ENCODE measurements at places on chromosomes 7 and 10.

DNA sequence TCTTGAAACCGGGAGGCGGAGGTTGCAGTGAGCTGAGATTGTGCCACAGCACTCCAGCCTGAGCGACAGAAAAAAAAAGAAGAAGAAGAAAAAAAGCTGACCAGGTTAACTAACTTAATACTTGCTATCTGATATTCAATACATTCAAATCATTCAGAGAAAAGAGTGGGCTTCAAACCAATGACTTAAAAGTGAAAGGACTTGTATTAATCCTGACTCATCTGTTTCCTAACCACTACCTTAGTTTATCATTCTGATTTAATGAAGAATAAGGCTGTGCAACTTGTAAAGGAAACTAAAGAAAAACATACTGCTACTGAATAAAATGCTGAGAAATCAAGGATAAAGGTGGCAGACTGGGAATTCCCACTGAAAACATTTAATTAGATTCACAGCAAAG lies 128.4 kb downstream of the NRBF2 start:
- DNase-seq: no peak
- no peaks in the 10 kb centered on the region for H3K36me3 ChIP-seq
- no peaks in the 10 kb centered on the region for H3K27me3 ChIP-seq
- H3K4me3 ChIP-seq: no peak overlapping the region
- no peak overlapping the region for H3K27ac ChIP-seq
- no peaks in the 10 kb centered on the region for H3K4me1 ChIP-seq

GRCh38 chr10:58511765-58512490 lies 744 bp upstream of the BICC1 start:
- H3K27me3 ChIP-seq: peaks cover 7% of the 10 kb centered on the region
- H3K4me3 ChIP-seq: no peak overlapping the region
- H3K27ac ChIP-seq: no peak overlapping the region
- H3K36me3 ChIP-seq: no peaks in the 10 kb centered on the region

DNA sequence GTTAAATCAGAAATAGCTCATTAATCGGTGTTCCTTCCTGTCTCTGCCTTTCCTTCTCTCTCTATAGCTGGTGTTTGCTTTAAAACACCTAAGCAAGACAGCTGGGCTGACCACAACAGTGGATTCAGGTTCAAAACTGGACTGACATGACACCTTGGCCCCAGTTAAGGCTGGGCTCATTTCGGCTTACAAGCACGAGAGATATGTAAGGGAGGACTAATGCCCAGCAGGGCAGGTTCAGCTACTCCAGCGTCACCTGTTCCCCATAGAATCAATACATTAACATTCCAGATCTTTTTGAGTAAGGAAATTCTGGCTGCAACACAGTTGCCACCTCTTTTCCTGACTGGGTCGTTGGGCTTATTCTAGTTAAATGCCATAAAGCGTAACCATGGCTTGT lies 323.0 kb upstream of the AOAH start:
- no peaks in the 10 kb centered on the region for H3K36me3 ChIP-seq
- no peaks in the 10 kb centered on the region for H3K27me3 ChIP-seq
- no peaks in the 10 kb centered on the region for H3K4me1 ChIP-seq
- no peak overlapping the region for H3K27ac ChIP-seq
- no peak for DNase-seq

GRCh38 chr10:130425169-130425568 lies 289.0 kb downstream of the GLRX3 start:
- H3K4me1 ChIP-seq: no peaks in the 10 kb centered on the region
- no peak overlapping the region for H3K4me3 ChIP-seq
- H3K36me3 ChIP-seq: no peaks in the 10 kb centered on the region
- H3K27ac ChIP-seq: no peak overlapping the region

- H3K4me3 ChIP-seq: no peak overlapping the region
- peaks cover 12% of the 10 kb centered on the region for H3K4me1 ChIP-seq
- H3K27me3 ChIP-seq: no peaks in the 10 kb centered on the region
- H3K36me3 ChIP-seq: no peaks in the 10 kb centered on the region
These were observed 218.9 kb downstream of the FAM107B start for GRCh38 chr10:14555807-14556206.

DNA sequence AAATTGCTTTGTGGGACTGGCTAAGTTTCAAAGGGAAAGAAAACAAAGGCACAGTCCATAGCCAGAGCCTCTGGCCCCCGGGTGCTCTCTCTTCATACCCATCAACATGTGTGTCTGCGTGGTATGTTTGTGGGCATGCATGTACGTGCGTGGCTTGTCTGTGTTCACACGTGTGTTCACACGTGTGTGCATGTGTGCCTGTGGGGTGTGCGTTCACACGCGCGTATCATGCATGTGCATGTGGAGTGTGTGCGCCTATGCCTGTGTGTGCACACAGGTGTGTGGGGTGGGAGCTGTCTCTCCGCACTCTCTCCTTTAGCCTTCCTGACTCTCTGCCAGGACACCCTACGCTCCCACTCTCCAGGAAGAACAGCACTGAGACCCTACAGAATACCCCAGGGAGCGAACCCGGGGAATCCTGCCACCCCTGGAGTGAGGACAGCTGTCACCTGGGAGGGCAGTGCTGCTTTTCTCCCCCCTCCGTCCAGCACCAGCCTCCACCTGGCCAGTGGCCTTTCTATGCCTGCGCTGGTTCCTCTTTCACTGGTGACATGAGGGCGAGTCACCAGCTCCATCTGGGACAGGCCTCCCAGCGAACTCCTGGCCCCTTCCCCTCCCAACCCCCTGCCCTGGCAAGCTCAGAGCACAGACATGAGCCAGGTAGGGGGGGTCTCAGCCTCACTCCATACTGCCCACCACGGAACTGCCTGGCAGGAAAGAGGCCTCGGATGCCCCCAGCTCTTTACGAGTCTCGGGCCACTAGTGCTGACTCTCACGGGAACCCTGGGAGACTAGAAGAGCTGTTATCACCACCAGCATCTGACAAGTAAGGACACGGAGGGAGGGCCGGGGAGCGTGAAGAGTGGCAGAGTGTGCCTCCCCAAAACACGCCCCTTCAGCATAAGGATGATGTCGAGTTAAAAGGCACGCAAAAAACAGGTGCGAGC lies 16.5 kb downstream of the WDR86 start:
- no peaks in the 10 kb centered on the region for H3K27me3 ChIP-seq
- H3K4me3 ChIP-seq: no peak overlapping the region
- H3K36me3 ChIP-seq: peaks cover 2% of the 10 kb centered on the region

DNA sequence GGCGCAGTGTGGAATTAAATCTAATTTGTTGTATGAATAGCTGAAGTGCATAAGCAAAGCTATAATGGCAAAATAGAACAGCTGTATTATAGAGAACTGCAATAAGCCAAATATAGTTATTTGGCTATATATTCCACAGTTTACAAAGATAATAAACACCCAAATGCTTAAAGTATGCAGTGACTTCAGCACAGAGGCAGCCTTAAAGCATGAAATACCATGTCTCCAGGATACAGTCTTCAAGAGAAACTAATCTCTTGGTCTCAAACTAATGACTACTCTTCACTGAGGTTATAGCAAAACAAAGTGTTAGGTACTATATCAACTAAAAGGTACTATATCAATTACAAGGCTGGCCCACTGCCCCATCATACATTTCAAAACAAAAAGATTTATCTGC lies 48.0 kb downstream of the NT5C2 start:
- H3K4me3 ChIP-seq: no peak overlapping the region
- H3K27ac ChIP-seq: no peak overlapping the region
- no peaks in the 10 kb centered on the region for H3K27me3 ChIP-seq
- no peaks in the 10 kb centered on the region for H3K36me3 ChIP-seq
- no peak for DNase-seq
- peaks cover 2% of the 10 kb centered on the region for H3K4me1 ChIP-seq

- no peaks in the 10 kb centered on the region for H3K36me3 ChIP-seq
- no peak overlapping the region for H3K4me3 ChIP-seq
- H3K27me3 ChIP-seq: no peaks in the 10 kb centered on the region
- no peaks in the 10 kb centered on the region for H3K4me1 ChIP-seq
- DNase-seq: no peak
These were observed 6.9 kb downstream of the KMT2E start for GRCh38 chr7:105020926-105021325.
